Cortex of kidney (tissue), 1 donor: ENCODE measurements at places on chromosomes 11 and 22.

DNA sequence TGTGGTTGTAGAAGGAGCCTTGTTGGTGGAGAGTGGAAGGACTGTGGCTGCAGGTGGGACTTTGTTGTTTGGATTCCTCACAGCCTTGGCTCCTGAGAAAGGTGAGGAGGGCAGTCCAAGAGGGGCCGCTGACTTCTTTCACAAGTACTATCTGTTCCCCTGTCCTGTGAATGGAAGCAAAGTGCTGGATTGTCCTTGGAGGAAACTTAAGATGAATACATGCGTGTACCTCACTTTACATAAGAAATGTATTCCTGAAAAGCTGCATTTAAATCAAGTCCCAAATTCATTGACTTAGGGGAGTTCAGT, 2.4 kb downstream of the FUT4 start:
- no peak for DNase-seq

- no peak for DNase-seq
Measured at GRCh38 chr11:35013514-35014233, 97.3 kb downstream of the PDHX start.

DNA sequence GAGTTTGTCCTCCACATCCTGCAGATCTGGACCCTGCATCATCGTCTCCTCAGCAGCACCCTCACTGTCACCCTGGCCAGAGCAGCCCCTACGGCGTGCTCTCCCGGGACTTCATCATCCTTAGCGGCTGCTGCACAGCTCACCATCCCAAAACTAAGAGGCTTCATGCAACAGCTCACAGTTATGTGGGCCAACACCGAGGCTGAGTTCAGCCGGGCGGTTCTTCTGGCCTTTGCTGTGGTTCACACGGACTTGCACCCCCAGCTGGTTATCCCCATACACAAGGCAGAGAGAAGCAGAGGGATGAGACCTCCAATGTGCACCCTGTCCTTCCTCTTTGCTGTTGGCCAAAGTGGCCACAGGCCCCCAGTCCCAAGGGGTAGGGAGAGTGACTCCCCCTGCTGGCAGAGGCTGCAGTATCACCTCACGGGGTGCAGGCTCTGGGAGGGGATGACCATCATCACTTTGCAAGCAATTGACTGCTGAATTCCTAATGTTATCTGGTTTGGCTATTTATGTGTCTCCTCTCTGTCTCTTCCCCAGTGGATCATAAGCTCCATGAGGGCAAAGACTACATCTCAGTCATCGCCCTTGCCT, 276.8 kb downstream of the BRD1 start:
- DNase-seq: no peak

DNA sequence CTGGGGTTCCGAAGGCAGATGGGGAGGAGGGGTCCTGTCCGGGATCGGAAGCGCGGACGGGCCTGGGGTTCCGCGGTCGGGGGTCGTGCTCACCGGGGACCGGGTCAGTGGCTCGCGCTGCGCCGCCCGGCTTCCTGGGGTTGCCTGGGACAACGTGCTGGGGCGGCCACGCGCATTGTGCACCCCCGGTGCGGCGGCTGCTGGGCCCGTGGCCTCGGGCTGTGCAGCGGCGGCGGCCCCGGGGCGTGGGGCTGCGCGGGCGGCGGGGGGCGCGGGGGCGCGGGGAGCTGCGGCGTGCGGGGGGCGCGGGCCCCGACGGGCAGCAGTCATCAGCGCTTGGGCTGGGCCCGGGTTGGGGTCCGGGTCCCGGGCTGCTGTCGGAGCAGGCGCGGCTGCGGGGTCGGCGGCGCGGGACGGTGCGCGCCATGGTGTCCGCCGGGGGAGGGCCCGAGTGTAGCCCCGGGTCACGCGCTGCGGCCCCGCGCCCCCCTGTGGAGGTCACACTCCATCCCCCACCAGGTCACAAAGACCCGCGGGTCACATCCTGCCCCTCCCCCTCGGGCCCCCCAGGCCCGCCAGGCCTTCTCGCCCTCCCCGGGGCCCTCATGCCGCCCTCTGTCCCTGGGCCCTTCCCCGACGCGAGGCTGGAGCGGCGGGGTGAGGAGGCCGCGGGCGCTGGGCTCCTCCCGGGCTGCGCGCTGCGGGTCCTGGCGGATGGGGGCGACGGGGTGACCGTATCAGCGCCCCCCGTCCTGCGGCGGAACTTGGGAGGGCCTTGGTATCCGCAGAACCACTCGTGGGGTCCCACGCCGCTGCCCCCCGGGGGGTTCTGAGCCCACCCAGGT, at the start of gene TTLL8:
TTLL8 (minus strand) TSS at position 238 of the 845 bp plus-strand sequence.
- no peak for DNase-seq

DNA sequence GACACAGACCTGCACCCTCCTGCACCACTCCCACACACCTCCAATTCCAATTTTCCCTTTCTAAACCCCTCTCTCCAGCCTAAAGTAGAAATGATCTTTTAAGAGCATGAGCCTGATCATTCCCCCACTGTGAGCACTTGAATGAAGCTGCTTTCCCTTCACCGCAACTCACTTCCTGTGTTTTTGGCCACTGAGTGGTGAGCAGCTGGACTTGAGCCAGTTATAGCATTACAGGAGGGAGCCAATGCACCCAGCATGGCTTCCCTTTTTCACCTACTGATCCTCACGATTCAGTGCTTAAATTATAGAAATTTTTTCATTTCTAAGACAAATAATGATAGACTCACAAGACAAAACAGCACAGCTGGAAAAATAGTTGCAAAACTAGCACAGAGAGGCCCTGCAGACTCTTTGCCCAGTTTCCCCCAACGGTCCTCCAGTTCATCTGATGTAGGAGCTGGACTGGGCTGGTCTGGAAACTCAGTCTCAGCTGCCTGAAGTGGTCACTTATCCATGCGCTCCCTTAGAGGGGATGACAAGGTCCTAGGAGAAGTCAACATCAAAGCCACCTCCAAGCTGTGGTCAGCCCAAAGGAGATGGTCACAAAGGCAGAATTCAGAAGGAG, 9.7 kb upstream of the APOL4 start:
- no peak for DNase-seq

GRCh38 chr11:103737747-103738146, 298.7 kb upstream of the DDI1 start:
- DNase-seq: no peak

- DNase-seq: no peak
Measured at GRCh38 chr11:45332276-45332934, 46.3 kb upstream of the SYT13 start.

DNA sequence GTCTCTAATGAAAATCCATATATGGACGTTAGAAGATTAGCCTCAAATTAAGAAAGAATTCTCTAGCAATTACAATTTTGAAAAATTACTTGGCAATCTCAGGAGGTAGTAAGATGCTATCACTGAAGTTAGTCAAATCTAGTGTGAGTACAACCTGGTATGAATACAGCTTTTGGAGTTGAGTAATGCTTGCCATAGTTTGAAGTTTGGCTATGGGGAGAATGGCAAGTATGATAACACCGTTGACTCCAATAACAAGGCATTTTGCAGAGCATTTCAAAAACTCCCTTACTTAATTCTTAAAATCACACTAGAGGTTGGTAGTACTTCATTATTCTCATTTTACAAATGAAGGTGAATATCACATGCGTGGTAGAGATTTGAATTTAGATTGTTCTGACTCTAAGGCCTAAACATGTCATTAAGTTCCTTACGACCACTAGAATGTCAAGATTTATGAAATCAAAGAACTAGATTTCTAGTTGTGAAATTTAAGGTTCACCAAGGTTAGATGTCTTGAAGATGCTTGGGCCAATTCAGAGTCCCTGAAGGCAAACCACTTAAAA, 355.4 kb downstream of the ETS1 start:
- no peak for DNase-seq

- DNase-seq: no peak
Measured at GRCh38 chr22:31488988-31489617, 539 bp downstream of the EIF4ENIF1 start.

DNA sequence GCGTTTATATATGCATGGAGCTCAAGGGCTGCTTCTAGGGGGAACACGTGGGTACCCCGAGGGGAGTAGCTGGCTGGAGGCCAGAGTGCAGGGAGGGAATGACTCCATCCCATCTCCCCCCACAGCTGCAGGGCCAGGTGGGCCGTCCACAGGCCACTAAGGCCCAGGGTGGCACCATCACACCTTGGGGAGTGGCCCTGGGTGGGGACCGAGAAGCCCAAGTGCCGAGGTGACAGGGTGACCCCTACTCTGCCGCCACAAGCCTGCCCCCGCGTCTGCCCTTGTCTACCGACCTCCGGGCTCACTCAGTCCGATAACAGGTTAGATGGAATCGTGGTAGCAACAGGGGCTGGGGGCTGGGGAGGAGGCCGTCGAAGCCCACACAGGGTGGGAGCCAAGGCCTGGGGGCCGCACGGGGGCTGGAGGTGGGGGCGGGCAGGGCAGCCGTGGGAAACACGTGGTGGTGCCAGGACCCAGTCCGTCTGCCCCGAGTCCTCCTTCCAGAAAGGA, 125.7 kb downstream of the KCNQ1OT1 start:
- DNase-seq: no peak

DNA sequence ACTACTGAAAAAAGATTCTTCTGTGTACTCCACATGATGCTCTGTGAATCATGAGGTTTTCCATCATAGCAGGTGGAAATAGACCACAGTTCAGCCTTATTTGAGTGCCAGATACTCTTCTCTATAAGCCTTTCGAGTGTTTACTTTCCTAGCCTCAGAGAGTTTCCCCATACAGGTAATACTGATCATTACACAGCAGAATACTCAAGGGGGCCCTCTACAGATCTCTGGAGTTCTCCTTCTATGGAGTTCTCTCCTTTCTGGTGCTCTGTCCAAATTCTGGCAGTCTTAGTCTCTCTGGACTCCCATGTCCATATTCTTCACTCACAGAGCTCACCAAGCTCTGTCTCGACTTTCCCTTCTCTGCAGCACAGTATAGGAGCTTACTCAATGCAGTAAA, 175.7 kb upstream of the CARD18 start:
- no peak for DNase-seq

GRCh38 chr11:72793076-72793424, 797 bp downstream of the STARD10 start:
- no peak for DNase-seq

GRCh38 chr11:37280200-37280599, 682.2 kb upstream of the RAG2 start:
- no peak for DNase-seq

- no peak for DNase-seq
Measured at GRCh38 chr11:73376803-73377629, 817 bp downstream of the RELT start.

DNA sequence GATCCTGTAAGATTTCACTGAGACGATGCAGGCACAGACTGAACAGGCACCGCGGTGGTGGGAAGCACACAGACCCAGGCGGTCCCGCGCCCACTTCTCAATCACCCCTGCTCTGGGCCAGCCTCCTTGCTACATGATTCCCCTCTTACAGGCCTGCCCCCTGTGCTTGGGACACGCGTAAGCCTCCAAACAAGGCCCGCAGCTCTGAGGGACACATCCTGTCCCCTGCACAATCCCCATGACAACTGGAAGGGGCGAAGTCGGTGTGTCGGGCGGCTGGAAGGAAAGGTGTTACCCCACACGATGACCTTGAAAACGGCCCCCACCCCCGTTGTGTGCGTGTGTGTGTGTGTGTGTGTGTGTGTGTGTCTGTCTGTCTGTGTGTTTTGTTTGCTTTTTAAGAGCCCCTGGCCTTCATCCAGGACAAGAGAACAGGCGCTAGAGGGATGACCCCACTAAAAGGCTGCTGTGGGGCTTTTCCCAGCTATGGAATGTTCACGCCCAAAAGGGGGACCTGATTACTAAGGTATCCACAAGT, 13.1 kb downstream of the CELSR1 start:
- DNase-seq: no peak

GRCh38 chr22:45584621-45585436, 82.1 kb downstream of the FBLN1 start:
- DNase-seq: no peak

- no peak for DNase-seq
Measured at GRCh38 chr11:15911377-15912044, 444.8 kb downstream of the SOX6 start.

- no peak for DNase-seq
Measured at GRCh38 chr11:61121192-61121831, 19.0 kb downstream of the CD5 start.

DNA sequence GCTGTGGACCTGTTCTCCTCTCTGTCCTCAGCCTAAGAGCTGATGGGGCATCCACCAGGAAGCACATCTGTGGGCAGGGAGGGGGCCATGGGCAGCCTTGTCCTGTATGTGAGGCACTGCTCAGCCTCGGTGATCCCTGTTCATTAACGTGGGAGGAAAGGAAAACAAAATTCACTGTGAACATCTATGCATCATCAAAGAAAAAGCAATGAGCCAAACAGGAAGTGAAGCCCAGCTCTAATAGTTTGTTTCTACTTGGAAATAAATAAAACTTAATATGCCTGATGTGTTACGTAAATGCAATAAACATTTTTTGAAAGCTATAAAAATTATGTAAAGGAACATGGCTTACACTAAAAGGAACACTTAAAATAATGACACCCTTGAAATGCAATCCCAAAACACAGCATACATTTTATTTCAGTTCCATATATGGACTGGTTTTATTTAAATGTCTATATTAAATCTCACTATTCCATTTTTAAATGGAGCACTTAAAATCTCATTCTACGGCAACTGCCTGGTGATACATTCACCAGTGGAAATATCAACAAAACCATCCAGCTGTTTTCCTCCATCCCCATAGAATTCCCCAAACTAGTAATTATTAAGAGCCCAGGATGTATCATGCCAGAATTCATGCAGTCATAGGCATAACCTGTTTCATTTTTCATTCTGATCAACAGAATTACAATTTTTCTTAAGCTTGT, 78.3 kb downstream of the ZNF280B start:
- DNase-seq: no peak

- no peak for DNase-seq
Measured at GRCh38 chr11:17272801-17273200, 3.7 kb upstream of the NUCB2 start.

DNA sequence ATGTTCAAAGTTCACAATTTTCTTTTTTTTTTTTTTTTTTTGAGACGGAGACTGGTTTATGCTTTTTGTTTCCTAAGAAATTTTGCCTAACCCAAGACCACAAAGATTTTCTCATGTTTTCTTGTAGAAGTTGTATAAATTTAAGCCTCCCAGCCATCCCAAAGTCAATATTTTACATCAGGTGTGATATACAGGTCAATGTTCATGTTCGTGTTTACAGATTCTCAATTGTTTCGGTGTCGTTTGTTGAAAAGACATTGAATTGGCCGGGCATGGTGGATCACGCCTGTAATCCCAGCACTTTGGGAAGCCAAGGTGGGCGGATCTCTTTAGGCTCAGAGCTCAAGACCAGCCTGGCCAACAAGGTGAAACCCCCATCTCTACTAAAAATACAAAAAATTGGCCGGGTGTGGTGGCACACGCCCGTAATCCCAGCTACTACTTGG, 15.4 kb downstream of the FRMD8 start:
- DNase-seq: no peak

- DNase-seq: no peak
Measured at GRCh38 chr11:123704341-123704740, 37.1 kb downstream of the ZNF202 start.

GRCh38 chr22:46798366-46799350, 36.2 kb downstream of the TBC1D22A start:
- DNase-seq: no peak

GRCh38 chr11:43567396-43567975, 113.1 kb upstream of the HSD17B12 start:
- DNase-seq: no peak
